Effector CD8-positive, alpha-beta T cell (primary cell): ENCODE measurements at places on chromosomes 16 and 17.

DNA sequence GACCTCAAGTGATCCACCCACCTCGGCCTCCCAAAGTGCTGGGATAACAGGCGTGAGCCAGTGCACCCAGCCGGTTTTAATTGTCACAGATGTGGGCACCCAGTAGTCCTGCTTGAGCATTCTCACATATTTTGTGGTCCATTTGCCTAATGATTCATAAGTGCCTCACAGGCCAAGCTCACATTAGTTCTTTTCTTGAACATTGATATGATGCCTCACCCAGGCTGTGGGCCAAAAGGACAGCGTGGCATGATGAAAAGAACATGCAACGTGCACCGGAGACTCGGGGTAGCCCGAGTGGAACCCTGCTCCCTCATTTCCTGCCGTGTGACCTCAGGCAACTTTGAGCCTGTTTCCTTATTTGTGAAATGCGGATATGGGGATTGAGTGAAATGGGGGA lies 181.9 kb downstream of the SNX29 start:
- no peak for DNase-seq

- no peak for DNase-seq
Observed at GRCh38 chr17:56679115-56679776, 85.7 kb downstream of the NOG start.

GRCh38 chr16:7025616-7026190 lies 306.9 kb upstream of the RBFOX1 start:
- DNase-seq = no peak

DNA sequence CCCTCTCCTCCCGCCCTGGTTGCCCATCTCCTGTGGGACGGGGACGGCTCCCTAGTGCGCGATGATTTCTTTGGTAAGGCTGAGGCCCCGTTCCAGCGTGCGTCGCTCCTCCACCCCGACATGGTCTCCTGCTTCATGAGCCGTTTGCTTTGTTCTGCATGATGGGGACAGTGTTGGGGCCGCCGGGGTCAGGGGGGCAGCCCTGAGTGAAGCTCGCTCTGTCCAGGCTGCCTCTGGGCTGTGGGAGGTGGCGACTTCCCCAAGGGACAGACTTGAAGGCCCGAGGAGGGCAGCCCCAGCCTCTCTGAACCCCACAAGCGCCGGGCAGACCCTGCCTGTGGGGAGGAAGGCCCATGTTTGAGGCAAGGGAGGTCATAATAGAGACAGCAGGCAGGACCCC lies 12.4 kb downstream of the NME3 start:
- no peak for DNase-seq

DNA sequence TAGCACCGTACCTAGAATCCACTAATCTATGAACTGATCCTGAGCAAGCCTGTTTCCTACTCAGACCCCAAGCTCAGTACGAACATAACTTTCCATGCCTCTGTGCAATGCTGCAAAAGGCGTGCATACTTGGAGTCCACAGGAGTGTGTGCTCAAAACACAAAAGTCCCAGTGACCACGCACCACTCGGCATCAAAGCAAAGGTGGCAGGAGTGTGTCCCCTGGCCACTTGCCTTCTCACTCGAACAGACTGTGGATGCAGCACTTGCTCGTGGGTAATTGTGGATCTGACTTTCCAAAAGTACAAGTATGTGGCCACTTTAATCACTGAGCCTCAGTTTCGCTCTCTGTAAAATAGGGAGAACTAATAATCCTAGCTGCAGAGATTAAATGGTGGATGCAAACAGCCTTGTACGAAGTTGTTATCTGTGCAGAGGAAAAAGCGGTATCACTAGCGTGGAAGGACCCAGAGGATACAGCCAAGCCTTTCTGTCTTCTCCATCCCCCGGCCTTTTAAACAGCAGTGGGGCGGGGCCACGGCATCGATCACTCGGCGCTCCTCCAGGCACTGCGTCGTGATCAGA lies 311 bp upstream of the KDM8 start:
- peak; percentile 87 for DNase-seq

- DNase-seq = no peak
Observed at GRCh38 chr16:998211-998610, 16.6 kb downstream of the SOX8 start.

DNA sequence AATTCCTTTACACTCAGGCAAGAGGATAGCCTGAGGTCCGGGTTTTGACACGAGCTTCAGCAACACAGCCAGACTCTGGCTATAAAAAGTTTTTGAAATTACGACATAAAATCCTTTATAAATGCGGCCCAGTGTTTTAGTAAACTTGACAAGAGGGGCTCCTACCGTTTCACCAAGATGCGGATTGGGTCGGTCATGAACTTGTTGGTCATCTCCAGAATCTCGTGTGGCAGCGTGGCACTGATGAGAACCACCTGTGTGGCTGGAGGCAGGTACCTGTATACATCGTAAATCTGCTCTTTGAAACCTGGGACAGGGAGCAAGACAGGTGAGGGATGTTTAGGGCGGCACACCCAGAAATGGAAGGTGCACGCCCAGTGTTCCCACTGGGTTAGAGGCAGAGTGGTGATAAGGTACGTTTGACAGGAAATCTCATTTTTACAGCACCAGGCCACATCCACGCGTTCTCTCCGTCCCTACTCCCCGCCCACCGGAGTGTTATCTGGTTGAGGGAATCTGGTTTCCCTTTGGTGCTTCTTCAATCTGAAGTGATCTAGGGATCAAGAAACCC lies 8.0 kb downstream of the EIF4A3 start:
- DNase-seq = no peak

GRCh38 chr16:85798901-85799496 lies 345 bp downstream of the EMC8 start:
- peak; percentile 14 for DNase-seq

- DNase-seq = peak; percentile 72
Observed at GRCh38 chr16:65745-66144, 6.7 kb downstream of the RHBDF1 start.

DNA sequence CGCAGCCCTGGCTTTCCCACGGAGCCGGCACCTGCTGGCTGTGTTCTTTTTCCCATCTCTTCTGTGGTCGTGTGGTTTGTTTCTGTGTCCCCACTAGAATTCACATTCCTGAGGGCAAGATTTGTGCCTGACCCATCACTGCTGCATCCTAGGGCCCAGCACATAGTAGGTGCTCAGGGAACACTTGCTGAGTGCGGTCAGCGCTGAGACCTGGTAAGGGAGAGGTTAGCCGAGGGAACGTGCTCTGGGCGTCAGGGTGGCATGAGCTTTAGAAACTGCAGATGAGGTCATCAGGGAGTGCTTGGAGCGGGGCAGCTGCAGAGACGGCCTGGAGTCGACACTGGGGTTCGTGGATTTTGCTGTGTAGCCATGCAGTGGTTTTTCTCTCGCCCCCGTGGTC lies 5.9 kb downstream of the DEF8 start:
- DNase-seq = no peak

- DNase-seq = no peak
Observed at GRCh38 chr17:61072648-61073047, 327.0 kb upstream of the TBX2 start.

GRCh38 chr16:78744796-78745107 lies 645.3 kb downstream of the WWOX start:
- DNase-seq = no peak

- DNase-seq = no peak
Observed at GRCh38 chr17:1561420-1562175, 994 bp downstream of the PITPNA start.

- DNase-seq = no peak
Observed at GRCh38 chr16:82995286-82995923, 368.6 kb downstream of the CDH13 start.
